Naive thymus-derived CD8-positive, alpha-beta T cell (primary cell): ENCODE measurements at places on chromosomes 6 and 20.

GRCh38 chr6:31701666-31702404, 1.3 kb downstream of the ABHD16A start:
- no peak for DNase-seq

- no peak for DNase-seq
Observed at GRCh38 chr6:135624402-135625295, 127.1 kb upstream of the AHI1 start.

DNA sequence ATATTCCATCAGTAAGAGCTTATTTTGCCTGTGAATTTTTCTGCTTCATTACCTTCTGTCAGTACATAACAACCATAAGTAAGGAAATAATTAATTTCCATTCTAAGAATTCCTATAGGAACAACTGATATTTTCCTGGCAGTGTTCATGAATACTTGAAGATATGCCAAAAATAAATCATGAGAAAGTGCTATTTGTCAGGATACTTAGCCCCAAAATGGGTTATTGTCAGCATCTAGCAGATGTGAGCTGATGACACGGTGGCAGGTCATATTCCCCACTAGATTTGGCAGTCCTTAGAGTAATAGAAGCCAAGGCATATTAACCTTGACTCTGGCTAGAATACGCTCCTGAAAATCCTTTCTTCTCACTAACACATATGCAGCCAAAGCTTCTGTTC, 43.2 kb upstream of the CRISP1 start:
- DNase-seq, result no peak

GRCh38 chr6:32442977-32443552, 3.4 kb downstream of the HLA-DRA start:
- DNase-seq, result no peak

- no peak for DNase-seq
Observed at GRCh38 chr6:100283285-100283684, 181.4 kb downstream of the SIM1 start.

- no peak for DNase-seq
Observed at GRCh38 chr6:18138906-18139305, 16.0 kb downstream of the TPMT start.

DNA sequence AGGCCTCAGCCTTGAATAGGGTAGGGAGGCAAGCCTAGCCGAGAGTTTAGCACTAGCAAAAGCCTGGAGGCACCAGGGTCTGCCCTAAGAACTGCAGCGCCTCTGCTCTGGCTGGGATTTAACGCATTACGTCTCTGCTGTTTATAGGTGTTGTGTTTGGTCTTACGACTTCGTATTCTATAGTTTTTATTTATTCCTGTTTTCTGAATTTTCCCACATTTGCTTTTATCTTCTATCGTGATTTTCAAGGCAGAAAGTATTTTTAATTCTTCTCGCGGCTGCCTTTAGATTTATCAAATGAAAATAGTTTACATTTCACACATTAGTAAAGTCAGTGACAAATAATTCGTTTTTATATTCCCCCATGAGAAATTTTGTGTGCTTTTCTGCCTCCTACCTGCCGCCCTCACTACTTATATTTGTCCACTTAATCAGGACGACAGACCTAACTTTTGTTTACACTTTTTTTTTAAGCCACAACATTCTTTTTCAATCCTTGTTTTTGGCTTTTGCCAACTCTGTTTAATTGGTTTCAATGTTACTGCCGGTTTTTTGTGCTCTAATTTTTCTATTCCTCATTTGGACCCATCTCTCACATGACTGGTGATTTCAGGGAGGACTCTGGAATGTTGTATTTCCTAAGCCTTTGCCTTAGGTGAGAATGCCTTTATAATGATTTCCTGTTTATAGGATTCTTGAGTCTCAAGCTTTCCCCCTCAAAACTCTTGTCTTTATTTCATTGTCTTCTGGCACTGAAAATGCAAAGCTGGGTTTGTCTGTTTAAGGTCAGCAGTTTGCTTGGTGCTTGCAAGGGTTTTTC, 1.3 kb upstream of the LZTS3 start:
- no peak for DNase-seq

DNA sequence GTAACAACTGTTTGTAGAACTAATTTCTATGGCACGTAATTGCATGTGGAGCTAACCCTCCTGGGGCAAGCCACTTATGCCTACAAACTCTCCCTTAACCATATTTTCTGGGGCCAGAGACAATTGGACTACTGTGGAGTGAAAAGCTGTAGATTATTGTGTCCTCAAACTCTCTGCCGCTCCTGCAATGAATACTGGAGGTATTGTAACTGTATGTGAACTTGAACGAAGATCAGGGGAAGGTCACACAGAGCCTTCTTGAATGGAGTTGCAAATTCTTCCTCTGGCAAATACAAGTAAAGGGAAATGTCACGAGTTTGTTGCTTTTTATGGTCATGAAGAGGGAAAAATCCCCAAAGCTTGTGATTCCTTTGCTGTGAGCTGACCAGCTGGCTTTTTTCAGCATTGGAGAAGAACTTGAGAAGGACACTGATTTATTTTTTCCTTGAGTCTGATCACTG, 18.2 kb downstream of the AKAP12 start:
- no peak for DNase-seq
